ENCODE measurements at places on chromosomes 1 and 21.

GRCh38 chr21:30190554-30190953 is 23.9 kb upstream of the CLDN17 start:
- no peak for DNase-seq

GRCh38 chr21:42941696-42942085 is 16.3 kb upstream of the ERVH48-1 start:
- DNase-seq = no peak

- DNase-seq = no peak
Measured at GRCh38 chr1:199843861-199844260, 183.6 kb upstream of the NR5A2 start.

DNA sequence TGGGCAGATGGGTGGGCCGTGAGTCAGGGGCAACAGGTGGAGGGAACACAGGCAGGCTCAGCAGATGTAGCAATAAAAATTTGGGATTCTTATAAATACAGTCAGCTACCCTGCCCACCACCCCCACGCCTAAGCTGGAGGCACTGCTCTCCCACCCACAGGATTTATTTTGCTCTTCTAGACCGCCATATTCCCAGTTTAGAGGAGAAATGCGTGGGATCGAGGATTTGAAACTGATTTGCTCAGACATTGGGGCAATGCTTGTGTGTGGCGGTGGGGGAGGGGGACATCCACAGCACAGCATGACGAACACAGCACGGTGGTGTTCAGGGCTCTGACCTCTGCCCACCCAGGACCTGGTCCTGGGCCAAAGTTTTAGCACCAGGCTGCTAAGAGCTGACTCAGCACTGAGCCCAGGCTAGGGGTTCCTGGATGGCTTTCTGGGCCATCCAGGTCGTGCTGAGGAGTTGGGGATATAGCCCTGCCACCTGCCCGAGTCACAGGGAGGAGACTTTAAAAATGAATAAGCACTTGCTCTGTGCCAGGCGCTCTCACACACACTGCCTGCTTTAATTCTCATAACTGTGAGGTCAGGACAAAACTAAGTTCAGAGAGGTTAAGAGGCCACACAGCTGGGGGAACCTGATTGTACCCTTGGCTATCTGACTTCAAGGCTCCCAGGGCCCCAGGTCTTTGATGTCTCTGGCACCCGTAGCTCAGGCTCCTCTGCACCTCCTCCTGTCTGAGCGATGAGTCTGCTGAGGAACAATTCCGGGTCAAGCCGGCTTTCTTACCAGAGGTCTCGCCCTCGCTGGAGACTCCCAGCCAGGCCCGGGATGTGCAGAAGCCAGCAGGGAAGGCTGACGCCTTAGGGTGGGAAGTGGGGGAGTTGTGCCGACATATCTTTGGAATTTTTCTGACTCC is 29.4 kb upstream of the CSF1 start:
- no peak for DNase-seq

GRCh38 chr1:213987422-213987926 is 299 bp upstream of the PROX1 start:
- DNase-seq = peak; percentile 85

DNA sequence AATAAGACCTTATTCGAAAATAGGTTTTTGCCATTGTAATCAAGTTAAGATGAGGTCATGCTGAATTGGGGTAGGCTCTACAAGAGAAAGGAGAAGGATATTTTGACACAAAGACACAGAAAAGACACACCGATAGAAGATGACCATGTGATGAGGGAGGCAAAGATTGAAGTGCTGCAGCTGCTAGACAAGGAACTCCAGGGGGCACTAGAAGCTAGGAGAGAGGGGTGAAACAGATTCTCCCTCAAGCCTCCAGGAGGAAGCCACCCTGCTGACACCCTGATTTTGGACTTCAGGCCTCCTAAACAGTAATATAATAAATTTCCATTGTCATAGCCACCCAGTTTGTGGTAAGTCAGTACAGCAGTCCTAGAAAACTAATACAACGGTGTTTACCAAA is 506.8 kb upstream of the CAMK1G start:
- DNase-seq = no peak

- DNase-seq = no peak
Measured at GRCh38 chr1:73801912-73802429, 396.0 kb downstream of the LRRIQ3 start.

DNA sequence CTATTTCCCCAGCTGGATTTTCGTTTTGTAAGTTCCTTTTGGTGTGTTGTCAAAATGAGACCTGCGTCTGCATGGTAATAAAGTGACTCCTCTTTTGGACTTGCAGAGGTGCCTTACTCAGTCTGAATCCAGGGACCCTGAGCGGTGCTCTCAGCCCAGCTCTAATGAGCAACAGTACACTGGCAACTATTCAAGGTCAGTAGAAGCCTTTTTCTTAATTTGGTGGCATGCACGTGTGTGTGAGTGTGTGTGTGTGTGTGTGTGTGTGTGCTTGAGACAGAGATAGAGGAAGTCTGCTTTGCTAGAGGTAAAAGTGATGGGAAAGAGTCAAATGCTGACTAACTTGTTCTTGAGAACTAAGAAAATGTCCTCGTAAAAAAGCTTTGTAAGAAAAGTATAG is 105.4 kb downstream of the CD247 start:
- no peak for DNase-seq

DNA sequence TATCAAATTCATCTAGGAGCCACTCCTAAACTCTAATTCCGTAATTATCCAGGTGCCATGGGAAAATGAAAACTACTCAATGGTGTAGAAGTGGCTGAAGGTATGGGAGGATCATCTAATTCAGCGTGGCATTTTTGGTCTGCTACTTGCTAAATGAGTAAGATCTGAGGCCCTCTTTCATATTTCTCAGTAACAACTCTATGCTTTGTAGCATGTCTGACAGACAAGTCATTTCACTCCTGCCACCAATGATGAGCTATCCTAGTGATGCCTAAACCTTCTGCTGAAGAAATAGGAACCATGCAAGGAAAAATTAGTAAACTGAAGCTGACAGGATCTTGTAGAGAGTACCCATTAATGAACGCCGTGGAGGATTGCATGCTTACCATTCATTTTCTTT is 145.3 kb downstream of the NTNG1 start:
- DNase-seq = no peak

DNA sequence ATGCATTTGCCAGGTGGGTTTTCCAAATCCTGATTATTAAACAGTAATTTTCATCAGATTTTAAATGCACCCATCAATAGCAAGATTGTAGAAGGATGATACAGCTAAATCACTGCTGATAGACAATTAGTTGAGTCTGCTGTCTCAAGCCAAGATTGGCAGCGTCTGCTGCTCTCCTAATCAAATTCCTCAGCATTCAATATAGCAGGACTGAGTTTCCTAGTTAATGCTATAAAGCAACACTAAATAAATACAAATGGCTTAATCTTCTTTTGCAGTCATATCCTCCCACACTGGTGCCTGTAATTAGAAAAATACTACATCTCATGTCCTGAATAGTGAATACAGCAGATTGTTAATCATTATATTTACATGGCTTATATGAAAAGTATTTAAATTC is 1028.8 kb downstream of the ADGRL2 start:
- no peak for DNase-seq

GRCh38 chr1:162561616-162562469 is at the start of gene UAP1:
TSS of gene UAP1 (plus strand) at chr1:162561722. CDS start at chr1:162566069, 4,347 bp downstream.
- no peak for DNase-seq

DNA sequence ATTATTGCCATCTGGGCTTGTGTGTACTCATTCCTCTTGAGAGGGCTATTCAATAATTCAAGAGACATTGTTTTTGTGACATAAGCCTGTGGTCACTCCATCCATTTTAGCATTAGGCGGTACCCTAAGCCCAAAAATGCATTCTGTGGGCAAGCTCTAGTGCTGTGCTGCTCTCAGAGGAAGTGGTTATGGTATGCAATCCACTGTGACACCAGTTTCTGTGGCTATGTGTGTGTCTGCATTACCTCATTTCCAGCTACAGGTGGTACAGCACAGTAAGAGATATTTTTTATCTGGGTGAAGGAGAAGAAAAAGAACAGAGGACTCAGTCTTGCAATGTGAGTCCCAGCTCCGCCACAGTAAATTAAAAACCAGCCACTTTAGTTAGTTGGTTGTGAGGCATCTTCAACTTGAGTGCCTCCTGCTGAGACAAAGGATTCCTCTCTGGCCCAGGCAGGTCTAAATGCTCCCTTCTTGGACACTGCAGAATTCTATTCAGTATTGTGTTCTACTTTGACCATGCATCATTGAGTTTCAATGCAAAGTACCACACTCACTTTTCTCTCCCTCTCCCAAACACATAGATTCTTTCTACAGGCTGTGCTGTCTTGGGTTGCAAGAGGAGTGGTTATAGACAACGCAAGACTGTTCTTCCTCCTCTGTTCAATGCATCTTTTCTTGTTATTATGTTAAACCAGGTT is 777.8 kb upstream of the BRINP3 start:
- no peak for DNase-seq

- no peak for DNase-seq
Measured at GRCh38 chr1:179425186-179425585, 59.4 kb downstream of the AXDND1 start.

DNA sequence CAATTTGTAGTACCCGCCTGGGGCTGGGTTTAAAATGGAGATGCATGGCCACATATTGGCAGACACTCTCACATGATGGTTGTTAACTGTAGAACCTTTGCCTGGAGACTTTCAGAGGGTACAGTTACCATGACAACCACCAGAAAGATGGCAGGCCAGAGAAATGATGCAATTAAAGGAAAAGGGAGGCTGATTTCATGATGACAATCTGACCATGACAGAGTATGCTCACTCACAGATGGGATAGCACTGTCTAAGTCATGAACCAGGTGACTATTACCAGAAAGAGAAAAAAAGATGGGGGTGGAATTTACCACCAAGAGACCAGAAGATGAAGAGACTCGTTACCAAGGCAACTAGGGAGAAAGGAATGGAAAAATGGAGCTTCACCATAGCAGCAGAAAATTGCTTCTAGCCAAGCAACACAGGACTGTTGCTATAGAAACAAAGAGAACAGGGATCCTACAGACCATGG is 3.5 kb upstream of the TRIT1 start:
- DNase-seq = no peak

GRCh38 chr1:228079013-228079412 is 3.5 kb upstream of the ARF1 start:
- DNase-seq = no peak

DNA sequence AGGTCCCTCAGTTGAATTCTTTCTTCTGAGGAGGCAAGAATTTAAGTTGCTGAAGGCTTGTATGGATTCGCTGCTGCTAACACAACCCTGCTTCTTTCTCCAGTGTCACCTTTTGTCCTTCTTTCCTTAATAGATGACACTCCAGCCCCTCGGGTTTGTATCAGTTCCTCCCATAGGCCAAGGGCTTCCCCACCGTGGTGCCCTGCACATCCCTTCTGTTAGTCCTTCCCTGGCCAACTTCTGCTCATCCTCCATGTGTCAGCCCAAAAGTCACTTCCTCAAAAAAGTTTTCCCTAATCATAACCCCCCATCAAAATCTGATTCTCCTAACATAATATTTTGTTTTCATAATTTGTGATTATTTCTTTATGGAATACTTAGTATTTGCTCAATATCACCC is 190.4 kb downstream of the RHOU start:
- DNase-seq = no peak

- DNase-seq = no peak
Measured at GRCh38 chr1:28735961-28736449, 735 bp upstream of the YTHDF2 start.

DNA sequence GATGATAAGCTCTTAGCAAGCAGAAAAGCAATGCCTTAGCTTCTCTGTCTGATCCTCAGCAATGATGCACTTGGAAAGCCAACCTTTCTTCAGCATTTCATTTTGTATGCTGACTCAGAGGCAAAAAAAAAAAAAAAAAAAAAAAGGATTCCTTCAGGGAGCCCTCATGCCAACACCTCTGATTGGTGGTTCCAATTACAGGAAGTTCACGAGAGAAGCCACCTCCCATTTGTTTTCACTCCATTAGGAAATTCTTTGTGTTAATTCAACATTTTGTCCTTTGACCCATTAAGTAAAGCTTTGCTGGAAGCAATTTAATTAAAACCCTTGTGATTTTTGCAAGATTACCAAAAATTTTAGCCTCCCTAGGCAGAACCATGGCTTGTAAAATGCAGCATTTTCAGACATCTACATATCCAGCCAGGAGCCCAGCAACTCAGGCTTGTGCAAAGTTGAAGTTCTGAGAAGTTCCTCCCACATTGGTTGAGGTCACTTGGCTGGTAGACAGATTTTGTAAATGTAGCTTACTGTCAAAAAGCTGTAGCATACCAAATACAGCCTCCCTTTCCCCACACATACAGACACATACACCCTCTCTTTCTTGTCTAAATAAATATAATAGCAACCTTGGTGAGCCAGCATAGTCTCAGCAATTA is 27.1 kb upstream of the VTCN1 start:
- no peak for DNase-seq

DNA sequence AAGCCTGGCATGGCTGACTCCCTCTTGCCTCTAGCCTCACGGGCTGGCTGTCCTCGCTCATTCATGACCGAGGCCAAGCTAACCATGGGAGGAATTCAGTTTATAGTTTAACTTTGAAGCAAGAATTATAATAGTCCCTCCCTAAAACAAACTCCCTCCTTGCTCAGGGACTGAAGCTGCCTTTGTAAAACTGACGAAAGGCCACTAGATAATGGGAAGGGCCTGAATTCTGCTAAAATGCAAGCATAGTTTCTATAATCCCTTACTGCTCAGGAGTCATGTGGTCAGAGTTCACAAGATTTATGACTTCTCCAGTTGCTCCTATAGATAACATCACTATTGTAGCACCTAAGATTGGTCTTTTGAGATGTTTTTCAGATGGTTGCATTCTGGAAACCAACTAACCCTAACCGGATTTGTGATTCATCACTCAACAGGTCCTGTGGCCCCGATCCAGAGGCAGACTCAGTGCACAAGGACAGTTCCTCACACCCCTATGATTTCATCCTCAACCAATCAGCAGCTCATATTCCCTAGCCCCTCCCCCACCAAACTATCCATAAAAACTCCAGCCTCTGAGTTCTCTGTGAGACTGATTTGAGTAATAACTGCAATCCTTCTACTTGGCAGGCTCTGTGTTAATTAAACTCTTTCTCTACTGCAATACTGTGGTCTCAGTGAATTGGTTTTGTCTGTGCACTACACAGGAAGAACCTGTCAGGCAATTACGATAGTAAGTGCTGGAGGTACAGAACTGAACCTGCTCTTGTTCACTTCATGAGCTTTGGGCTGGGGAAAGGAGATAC is 26.4 kb downstream of the HHIPL2 start:
- no peak for DNase-seq

DNA sequence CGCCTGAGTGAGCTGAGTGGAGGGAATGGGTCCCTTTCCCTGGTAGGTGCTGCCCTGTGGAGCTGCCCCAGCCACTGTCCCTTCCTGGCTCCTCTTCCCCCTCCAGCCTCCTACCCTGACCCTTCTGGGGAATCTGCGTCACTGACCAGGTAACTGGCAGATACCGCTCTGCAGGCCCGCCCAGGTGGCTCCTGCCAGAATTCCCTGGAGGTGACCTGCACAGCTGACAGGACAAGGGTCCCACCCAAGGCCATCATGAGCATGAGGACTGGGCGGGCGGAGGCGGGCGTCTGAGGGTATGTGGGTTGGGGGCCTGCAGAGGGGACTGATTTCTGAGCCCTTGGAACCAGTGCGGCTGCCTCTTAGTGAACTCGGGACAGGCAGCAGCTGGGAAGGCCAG is 32.5 kb downstream of the DHRS3 start:
- DNase-seq = no peak

GRCh38 chr1:239388578-239388977 is 2.2 kb downstream of the CHRM3 start:
- no peak for DNase-seq

Measured in left ventricle myocardium superior (tissue), 1 donor.